ENCODE measurements at places on chromosomes 11 and 22. TPM values are rescaled to one million over a fixed set of nuclear protein-coding genes. Genes with fewer than 3 reads are reported as not detected.

DNA sequence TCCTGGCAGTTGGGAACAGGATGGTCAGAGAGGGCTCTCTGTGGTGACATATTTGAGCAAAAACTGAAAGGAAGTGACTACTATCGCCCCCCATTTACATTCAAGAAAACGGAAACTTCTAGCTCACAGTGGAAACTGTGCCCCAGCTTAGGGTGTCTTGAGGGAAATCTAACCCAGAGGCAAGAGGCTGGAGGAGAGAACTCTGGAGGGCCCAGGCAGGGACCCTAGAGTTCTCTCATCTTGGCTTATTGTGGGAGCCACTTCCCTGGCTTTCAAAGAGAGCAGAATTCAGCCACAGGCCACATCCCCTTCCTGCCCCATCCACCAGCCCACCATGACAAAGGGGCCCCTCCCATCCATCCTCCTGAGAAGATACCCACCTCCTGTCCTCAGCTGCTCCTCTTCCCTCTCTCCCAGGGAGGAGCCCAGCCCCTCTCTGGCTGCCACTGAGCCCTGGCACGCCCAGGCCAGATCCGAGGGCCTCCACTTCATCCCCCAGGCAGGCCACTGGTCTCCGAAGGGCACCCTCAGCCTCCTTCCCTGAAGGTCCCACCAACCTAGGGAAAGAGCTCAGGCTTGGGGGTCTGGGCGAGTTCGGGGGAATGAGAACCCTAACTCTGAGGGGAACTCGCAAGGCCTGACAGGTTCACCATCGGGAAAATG, 1.6 kb upstream of the TMPRSS13 start:
- no peak for DNase-seq

The CCDC87 gene
- total RNA-seq = not detected

DNA sequence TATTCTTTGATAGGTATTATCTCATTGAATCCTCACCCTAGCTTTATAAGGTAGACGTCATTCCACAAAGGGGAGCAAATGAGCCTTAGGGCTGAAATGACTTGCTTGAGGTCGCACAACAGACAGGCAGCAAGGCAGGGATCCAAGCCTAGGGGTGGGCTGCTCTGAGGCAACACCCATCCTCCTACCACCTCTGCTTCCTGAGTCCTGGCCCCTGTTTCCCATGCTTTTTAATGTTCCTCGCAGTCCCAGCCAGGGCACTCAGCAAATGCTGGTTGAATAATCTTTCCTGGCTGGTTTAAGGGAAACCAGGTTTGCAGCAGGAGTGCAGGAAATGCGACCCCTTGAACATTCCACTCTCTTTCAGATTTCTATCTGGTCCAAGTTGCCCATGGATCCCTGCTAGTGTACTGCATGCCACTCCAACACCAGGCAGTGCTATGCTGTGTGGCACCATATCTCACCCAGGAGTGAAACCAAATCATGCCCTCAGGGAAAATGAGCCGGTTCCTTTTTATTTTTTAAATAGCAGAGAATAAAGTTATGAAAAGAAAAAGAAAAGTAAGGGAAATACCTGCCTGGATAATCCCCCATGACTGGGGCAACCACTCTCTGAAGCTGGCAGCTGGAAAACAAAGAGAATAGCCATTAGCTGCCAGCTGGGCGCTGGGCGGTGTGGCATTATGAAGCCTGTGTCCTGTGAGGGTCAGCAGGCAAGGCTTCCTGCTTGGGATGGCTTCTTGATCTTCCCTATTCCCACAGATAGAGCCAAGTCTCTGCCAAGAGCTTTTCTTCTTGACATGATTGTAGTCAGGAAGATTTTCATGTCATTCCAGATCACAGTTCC, 21.8 kb downstream of the MICAL2 start:
- no peak for DNase-seq

The PLEKHB1 gene
- not detected for total RNA-seq

The MMP20 gene
- not detected for total RNA-seq

DNA sequence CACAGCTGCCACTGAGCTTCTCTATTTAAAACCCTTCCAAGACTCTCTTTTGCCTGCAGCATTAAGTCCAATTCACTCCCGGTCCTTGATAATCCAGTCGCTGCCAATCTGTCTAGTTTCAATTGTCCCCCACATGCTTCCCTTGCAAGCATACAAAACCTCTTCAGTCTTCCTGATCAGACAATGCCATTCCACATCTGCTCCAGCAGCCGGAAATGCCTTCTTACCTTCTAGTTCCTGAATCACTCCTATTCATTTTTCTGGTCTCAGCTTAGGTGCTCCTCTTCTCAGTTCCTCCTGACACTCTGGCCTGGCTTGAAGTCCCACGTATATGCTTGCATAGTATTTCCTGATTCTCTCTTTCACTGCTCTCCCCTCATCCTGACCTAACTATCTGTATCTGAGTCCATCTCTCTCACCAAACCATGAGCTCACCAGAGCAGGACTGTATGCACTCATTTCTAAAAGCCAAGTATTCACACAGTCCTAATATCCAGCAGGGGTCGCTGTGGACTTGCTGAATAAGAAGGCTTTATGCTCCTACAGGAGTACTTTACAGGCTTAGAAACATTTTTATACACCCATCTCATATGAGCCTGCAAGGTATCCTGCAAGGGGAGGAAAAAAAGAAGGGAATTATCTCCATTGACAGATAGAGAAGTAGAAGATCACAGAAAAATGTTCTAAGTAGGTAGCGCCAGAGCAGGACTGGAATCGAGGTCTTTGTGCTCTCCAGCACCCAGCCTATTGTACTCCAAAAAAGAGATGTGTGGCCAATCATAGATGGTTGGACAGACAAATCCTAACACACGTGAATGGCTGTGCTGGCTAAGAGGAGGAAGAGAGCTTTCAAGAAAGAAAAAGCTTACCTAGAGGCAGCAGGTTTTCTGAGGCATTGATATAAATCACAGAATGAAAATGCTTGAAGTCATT, 19.2 kb downstream of the XRRA1 start:
- peak; percentile 84 for DNase-seq

The HBE1 gene
- 0.42 TPM for total RNA-seq

DNA sequence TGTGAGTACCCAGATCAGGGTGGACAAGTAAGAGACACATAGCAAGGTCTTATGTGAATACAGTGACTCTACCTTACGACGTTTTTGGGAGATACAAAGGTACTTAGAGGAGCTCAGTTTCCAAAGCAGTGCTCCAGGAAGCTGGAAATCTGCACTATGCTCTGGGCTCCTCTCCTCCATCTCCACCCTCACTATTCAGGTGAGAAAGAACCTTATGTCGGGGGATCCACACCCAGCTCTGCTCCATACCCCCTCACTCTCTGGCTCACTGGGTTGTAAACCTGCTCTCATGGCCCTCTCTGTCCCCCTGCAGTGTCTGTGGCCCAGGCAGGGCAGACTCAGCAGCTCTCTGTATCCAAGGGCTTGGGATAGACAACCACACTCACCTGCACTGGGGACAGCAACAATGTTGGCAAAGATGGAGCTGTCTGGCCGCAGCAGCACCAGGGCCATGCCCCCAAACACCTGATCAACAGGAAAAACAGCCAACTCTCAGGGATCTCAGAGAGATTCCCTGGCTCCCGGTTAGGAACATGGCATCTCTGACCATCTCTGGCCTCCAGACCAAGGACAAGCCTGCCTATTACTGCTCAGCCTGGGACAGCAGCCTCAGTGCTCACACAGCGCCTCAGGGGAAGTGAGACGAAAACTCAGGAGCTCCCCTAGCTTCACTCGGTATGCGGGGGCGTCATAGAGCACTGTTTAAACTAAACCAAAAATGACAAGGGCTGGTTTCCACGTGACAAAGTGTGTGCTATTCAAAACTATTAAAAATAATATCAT, 60.9 kb upstream of the TOP3B start:
- no peak for DNase-seq

Data from Daoy (cell line).